ENCODE measurements at places on chromosomes 2 and 18. TPM values are rescaled to one million over a fixed set of nuclear protein-coding genes. Genes with fewer than 3 reads are reported as not detected.

GRCh38 chr2:42110641-42111322 lies 58.4 kb upstream of the EML4 start:
- no peak for DNase-seq

DNA sequence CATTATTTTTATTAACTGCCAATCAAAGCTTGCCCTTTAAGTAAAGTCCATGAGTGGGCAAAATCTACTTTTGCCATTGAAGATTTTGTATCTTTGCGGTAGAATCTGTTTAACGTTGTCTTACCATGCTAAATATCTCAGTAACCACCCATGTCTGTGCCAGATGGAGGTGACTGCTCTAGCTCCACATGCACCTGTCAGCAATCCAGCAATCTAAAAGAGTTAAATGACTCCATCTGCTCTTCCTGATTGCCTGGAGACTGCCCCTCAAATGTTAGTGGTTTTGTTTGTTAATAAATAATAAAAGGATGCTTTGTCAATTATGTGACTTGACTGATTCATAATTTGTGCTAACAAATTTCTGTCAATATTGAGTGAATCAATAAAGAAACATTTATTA lies 141.7 kb downstream of the RBM43 start:
- no peak for DNase-seq

DNA sequence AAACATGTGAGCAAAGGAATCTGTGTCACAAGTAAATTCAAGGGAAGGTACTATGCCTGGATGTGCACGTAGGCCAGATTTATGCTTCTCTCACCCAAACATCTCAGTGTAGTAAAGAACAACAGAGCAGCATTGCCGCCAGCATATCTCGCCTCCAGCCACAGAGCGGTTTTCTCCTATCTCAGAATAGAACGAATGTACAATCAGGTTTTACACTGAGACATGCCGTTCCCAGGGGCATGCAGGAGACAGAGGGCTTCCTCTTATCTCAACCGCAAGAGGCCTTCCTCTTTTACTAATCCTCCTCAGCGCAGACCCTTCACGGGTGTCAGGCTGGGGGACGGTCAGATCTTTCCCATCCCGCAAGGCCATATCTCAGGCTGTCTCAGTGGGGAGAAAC lies 175.3 kb downstream of the RPIA start:
- DNase-seq, result no peak

Gene LYPD6B
- total RNA-seq, result not detected
